A673 (cell line): ENCODE measurements at places on chromosomes 7 and 10. TPM values are rescaled to one million over a fixed set of nuclear protein-coding genes. Genes with fewer than 3 reads are reported as not detected.

- H3K36me3 ChIP-seq: peaks cover 35% of the 10 kb centered on the region
- H3K27ac ChIP-seq: peak within 1 kb of the TSS; percentile 96
- DNase-seq: peak; percentile 99
- H3K4me3 ChIP-seq: peak within 1 kb of the TSS; percentile 91
- no peaks in the 10 kb centered on the region for H3K27me3 ChIP-seq
Observed at GRCh38 chr10:114043532-114044246, at the start of gene ADRB1. ADRB1 (plus strand) TSS chr10:114043866; CDS start chr10:114044133, 267 bp downstream.

DNA sequence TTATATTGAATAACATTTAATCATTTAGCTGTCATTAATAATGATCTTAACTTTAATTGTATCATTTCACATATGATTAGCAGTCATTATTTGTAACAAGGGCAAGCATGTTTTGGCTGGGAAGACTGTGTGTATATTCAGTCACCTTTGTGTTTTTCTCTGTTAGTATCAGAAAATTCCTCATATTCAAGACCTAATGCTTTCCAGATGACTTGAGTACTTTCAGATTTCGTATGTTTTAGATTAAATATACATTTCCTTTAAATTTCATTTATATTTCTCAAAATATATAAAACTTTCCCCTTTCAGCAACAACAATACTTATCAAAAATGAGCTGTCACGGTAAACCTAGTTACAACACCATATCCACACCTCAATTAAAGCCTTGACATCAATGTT, 6.3 kb upstream of the CACNA2D1 start:
- no peak overlapping the region for H3K4me3 ChIP-seq
- H3K4me1 ChIP-seq: no peaks in the 10 kb centered on the region
- H3K27ac ChIP-seq: no peak overlapping the region

DNA sequence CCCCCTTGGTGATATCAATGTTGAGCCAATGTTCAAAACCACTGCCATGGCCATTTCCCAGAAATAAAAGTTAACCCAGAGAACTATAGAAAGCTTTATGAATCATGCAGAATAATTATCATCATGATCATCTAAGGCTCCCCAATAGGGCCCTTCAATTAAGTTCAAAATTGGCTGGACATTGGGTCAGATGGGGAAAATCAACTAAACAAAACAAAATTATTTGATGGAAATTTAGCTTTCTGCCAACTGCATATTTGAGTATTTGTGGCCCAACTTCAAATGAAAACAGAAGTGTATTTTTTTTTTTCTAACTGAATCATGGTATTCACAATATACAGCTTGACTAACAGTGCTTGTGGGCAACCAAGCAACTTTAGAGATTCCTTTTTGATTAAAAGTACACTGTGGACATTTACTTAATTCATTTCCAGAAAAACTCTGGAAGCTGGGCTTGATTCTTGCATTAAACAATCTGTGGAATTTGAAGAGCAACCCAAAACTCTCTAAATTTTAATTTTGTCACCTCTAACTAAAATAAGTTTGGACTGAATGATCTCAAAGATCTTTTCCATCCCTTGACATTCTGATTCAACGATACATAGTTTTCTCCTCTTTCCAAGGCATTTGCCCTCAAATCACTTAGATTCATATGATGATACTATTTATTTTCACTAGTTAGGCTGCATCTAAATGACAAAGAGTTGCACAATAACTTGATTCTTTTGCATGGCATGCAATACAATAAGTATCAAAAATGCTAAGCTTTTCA, 203.2 kb downstream of the AHR start:
- H3K4me1 ChIP-seq: no peaks in the 10 kb centered on the region

DNA sequence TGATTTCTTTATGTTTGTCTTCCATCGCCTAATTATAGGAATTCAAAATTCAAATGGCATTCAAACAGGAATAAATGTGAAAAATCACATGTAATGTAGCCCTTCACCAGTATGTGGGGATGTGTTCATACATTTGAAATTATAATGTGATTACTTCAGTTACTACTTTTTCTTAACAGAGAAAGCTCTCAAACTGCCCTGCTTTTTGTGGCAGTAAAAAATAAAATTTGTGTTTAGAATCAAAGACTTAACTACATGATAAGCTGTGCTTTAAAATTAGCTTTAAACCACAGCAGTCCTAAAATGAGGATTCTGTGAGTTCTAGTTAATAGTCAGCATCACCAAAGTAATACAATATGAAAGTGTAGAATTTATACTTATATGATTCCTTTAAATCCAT, 7.8 kb upstream of the HERC4 start:
- peak; percentile 66 for DNase-seq
- no peaks in the 10 kb centered on the region for H3K27me3 ChIP-seq
- H3K4me3 ChIP-seq: no peak overlapping the region
- peaks cover 27% of the 10 kb centered on the region for H3K4me1 ChIP-seq
- H3K27ac ChIP-seq: peak overlapping the region; percentile 34

DNA sequence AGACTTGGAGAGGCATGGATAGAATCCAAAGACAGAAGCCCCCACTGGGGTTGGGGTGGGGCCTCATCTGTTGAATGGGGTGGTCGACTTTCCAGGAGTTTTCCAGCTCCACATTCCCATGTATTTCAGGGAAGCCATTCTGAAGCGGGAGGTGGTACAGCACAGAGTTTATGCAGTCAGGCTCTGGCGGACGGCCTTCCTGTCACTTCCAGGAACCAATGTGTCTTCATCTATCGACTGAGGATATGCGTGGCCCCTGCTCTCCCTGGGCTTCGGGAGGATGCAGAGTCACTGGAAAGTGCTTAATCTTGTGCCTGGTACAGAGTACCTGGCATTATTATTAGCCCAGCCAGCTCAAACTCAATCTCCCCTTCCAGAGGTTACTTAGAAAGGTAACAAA, 26.3 kb downstream of the DOCK1 start:
- no peaks in the 10 kb centered on the region for H3K36me3 ChIP-seq
- H3K27ac ChIP-seq: no peak overlapping the region
- H3K27me3 ChIP-seq: no peaks in the 10 kb centered on the region
- H3K4me1 ChIP-seq: peaks cover 31% of the 10 kb centered on the region

- peaks cover 6% of the 10 kb centered on the region for H3K27me3 ChIP-seq
- no peaks in the 10 kb centered on the region for H3K36me3 ChIP-seq
Observed at GRCh38 chr10:124032971-124033886, 60.2 kb downstream of the CHST15 start.

DNA sequence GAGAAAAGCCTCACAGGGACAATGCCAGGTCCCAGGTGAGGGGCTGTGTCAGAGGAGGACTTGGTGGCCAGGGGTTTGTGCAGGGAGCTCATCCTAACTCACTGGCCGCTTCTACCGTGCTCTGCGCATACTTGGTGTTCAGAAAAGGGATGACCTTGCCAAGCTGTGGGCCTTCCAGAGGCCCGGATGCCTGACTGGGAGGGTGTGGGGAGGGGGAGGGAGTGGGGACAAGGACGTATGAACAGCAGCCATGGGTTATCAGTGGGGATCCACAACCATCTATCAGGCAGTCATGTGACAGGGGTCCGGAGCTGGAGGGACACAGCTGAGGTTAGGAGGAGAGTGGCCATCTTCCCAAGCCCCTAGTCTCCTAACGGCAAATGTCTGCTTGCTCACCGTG, 6.2 kb downstream of the SFXN4 start:
- H3K27me3 ChIP-seq: no peaks in the 10 kb centered on the region
- H3K4me1 ChIP-seq: peaks cover 2% of the 10 kb centered on the region
- peaks cover 53% of the 10 kb centered on the region for H3K36me3 ChIP-seq
- no peak for DNase-seq
- no peak overlapping the region for H3K27ac ChIP-seq
- H3K4me3 ChIP-seq: no peak overlapping the region

DNA sequence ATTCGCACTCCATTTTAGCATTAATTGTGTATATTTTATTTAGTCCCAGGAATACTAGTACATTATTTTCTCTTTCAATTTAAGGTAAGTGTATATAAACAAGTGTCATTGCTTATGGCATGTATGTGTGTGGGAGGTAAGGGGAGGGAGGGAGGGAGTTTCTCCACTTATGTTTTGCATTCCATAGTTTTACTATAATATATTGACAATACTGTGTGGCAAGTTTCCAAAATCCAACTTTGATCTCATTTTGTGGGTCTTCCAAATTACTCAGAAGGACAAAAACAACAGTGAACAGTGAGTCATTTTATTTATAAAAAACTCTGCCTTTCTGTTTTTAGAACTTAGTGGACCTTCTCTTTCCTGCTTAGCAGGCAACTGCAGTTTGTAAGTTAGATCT, 102.3 kb upstream of the SEMA3E start:
- no peak for DNase-seq
- no peaks in the 10 kb centered on the region for H3K36me3 ChIP-seq
- no peaks in the 10 kb centered on the region for H3K4me1 ChIP-seq

LRMDA gene
- total RNA-seq: not detected in 2 replicates

GPER1 gene
- total RNA-seq: 0.37 and 0.63 TPM in 2 replicates

EGR2 gene
- total RNA-seq: 14.5 and 18.3 TPM in 2 replicates
